NCI-H1092 treated with DMSO at 0.1 percent for 48 hours (cell line): ENCODE measurements at places on chromosomes 2 and 18.

- DNase-seq, result no peak
These were observed 198.8 kb downstream of the DCDC2C start for GRCh38 chr2:3902131-3902530.

- no peak for DNase-seq
These were observed 255.0 kb downstream of the CLIP4 start for GRCh38 chr2:29370173-29370572.

- DNase-seq, result no peak
These were observed 19.1 kb upstream of the RAB11FIP5 start for GRCh38 chr2:73131807-73132206.

GRCh38 chr18:62026586-62026985 lies 133.8 kb upstream of the RNF152 start:
- DNase-seq, result no peak

DNA sequence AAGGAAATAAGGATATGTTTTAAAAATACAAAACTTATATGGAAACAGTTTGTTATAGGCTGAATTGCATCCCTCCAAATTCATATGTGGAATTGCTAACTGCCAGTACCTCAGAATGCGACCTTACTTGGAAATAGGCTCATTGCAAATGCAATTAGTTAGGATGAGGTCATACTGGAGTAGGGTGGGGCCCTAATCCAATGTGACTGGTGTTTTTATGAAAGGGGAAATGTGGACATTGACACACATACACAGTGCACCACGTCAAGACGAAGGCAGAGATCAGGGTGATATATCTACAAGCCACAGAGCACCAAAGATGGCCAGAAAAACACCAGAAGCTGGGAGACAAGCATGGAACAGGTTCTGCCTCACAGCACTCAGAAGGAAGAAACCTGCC lies 494.2 kb downstream of the TSN start:
- no peak for DNase-seq

DNA sequence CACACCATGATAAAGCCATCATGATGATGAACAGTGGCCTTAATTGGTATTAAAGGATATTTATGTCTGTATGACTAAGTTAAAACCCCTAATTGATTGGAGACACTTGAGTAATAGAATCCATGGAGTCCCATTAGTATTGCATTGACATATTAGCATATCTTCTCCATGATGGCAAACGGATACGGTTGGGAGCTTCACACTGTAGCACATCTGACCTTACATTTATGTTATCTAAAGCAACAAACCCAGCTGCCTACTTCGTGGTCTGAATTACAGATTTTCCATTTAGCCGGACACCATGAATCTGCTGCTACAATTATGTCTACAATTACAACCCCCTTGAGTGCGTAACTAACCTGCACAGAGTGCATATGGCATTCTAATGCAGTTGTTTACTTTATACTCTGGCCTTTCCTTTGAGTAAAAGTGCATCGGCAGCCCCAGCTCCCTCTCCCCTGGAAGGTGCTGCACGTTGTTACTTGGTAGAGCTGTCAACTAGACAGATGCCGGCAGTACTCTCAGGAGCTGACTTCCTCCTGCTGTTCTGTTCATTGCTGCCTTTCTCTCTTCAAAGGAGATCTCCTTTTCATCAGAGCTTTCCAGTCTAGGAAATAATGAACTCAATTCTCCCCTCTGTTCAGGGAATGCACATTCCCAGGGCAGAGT lies 92.1 kb downstream of the LRRC30 start:
- DNase-seq, result peak; percentile 3

- DNase-seq, result no peak
These were observed 281.9 kb downstream of the SRBD1 start for GRCh38 chr2:45329045-45329677.

DNA sequence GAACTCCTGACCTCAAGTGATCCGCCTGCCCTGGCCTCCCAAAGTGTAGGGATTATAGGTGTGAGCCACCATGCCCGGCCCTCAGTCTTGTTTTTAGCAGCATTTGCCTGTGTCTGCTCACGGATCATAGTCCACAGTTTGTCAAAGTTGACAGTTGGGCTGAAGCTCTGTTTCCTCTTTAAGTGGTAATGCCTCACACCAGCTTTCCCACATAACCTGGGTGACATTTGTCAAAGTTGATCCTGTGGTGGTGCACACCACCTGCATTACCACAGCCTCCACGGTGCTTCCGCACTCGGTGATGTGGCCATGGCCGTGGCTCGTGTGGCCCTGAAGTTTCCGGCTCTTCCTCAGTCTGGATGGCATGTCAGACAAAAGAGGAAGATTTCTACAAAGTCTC lies 27.1 kb downstream of the RAB31 start:
- DNase-seq, result no peak

DNA sequence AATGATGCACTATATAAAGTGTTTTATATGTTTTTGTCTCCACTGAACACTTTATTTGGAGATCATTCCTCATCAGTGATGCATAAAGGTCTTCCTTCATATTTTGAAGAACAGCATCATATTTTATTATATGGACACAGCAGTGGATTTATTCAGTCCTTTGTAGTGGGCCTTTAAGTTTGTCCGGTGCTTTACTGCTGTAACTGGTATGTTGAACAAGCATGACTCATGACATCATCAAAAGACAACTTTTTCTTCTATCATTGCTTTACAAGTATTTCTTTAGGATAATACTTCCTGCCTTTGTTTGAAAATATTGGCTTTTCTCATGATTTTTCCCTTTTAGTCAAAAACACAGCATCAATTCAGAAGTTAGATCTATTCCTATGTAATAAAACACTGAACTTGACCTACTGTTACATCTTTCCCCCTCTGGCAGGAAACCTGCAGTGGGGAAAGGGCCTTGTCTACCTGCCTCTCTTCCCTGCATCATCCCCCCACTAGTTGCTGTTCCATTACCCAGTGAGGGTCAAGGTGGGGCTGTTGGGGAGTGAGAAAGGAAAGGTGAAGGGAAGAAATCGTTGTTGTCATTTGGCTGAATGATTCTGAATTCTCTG lies 241.2 kb downstream of the CYP26B1 start:
- DNase-seq, result no peak

GRCh38 chr2:38876407-38876806 lies 631 bp downstream of the MORN2 start:
- no peak for DNase-seq

GRCh38 chr18:35835366-35835765 lies 137.1 kb upstream of the RMP24 start:
- DNase-seq, result no peak
